Breast epithelium (tissue), 4 donors: ENCODE measurements at places on chromosomes 2 and 18.
A peak's percentile ranks its signal among the peaks of the same experiment; 100 is the strongest.

GRCh38 chr18:69885841-69886531, 61.7 kb downstream of the CD226 start:
- no peak for DNase-seq

- no peak for DNase-seq
Measured at GRCh38 chr2:233094614-233095013, 34.5 kb downstream of the INPP5D start.

GRCh38 chr2:239390546-239391285, 10.1 kb downstream of the HDAC4 start:
- DNase-seq: peak; percentile 38

DNA sequence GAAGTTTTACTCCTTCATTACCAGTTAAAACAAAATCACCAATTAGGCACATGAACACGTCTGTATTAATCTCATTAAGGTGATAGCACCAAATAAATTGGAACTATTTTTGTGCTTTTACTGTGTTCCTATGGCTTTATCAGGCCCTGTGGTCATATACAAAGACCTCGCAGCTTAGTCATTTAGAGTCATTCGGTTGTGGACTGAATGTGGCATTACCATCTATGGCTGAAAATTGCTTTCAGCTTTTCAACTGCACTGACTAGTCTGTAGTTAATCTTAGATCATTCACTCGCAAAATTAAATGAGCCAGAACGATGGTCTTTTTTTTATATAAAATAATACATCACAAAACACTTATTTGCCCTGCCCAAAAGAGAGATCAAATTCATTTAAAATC, 601.7 kb downstream of the NR4A2 start:
- DNase-seq: no peak

GRCh38 chr18:59140302-59140885, 710 bp downstream of the SEC11C start:
- no peak for DNase-seq

DNA sequence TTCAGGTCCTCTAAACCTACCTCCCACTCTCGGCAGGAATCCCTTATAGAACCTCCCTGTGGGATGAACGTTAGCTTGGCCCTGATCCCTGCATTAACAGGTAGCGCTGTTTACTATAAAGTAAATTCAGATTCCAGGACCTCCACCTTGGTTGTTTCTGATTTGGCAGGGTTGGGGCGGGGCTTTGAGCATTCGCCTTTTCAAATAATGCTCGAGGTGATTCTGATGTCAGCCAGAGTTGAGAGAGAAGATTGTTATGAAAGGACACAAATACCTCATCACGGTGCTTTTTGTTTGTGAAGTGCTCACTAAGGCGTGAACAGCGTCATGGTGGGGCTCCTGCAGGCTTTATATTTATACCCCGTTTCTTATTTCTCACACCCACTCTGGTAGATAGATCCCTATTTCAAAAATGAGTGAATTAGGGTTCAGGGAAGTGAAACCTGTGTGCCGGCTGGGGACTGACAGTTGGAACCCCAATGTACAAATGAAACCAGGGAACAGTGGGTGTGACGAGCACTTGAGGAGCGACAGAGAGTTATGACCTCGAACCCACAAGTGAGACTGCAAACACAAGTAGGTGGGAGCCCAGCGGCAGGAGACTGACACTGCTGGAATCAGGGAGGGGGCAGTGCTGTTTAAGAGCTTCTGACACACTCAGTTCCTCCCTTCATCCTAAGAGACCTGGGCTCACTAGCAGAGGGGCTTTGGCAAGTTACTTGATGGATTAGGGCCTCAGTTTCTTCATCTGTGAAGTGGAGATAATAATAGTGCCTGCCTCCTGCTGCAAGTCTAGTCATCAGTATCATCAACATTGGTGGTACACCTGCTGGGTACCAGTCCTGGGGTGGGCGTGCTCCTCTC, 14.2 kb upstream of the CXCR4 start:
- no peak for DNase-seq

DNA sequence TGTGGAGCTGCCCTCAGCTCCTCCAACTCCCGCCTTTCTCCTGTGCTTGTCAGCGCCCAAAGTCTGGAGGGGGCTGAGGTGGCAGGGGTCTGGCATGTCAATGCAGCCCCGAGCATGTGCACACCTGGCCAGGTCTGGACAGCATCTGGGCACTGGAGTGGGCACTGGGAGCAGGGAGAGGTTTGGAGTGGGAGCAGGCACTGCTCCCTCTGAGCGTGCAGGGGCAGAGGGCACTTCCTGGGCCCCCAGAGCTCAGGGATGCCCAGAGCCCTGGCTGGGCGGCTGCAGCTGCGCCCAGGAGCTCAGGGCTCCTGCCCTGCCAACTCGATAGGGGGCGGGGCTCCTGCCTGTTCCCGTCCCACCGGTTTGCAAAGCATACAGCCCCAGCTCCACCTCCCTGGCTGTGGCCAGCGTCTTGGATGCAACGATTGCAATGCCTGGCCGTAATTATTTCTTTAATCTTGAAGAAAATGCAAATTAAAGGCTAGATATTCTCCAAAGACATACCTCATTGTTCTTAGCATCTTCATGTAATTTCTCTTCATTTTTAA, 57.4 kb upstream of the LDAH start:
- no peak for DNase-seq

- no peak for DNase-seq
Measured at GRCh38 chr2:46843316-46843715, 72.3 kb downstream of the MCFD2 start.

- no peak for DNase-seq
Measured at GRCh38 chr18:41150316-41150715, 804.7 kb upstream of the PIK3C3 start.
